H1 (cell line): ENCODE measurements at places on chromosomes 13 and 19. TPM values are rescaled to one million over a fixed set of nuclear protein-coding genes. Genes with fewer than 3 reads are reported as not detected.

DNA sequence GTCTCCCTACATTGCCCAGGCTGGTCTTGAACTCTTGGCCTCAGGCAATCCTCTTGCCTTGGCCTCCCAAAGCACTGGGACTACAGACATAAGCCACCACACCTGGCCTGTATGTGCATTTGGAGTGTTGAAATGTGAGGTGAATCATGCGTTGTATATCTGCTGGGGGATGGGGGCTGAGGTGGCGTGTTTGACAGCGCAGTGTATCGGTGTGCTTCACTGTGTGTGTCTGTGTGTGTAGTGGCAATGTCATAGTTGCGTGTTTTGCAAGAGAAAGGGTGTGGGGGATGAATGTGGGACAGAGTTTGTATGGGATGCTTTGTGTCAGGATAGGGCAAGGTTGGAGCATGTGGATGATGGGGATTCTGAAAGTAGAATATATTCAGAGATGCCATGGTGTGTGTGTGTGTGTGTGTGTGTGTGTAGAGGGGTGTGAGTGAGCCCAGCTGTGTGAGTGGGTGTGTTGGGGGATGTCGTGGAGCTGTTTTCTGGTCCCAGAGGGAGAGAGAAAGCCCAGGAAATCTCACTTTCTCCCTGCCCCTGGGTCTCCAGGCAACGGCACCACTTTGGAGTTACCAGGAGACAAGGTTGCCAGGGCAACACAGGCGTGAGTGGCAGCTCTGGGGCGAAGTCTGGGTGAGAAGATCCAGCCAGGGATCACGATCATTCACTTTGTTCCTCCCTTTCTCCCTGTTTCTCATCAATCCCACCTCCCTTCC, 1.1 kb upstream of the SWSAP1 start:
- peak overlapping the region; percentile 72; the same call in 1 of the 2 replicates for H3K4me3 ChIP-seq
- H3K27me3 ChIP-seq = no peaks in the 10 kb centered on the region
- DNase-seq = no peak
- peaks cover 10% of the 10 kb centered on the region for H3K4me1 ChIP-seq
- H3K36me3 ChIP-seq = no peaks in the 10 kb centered on the region

DNA sequence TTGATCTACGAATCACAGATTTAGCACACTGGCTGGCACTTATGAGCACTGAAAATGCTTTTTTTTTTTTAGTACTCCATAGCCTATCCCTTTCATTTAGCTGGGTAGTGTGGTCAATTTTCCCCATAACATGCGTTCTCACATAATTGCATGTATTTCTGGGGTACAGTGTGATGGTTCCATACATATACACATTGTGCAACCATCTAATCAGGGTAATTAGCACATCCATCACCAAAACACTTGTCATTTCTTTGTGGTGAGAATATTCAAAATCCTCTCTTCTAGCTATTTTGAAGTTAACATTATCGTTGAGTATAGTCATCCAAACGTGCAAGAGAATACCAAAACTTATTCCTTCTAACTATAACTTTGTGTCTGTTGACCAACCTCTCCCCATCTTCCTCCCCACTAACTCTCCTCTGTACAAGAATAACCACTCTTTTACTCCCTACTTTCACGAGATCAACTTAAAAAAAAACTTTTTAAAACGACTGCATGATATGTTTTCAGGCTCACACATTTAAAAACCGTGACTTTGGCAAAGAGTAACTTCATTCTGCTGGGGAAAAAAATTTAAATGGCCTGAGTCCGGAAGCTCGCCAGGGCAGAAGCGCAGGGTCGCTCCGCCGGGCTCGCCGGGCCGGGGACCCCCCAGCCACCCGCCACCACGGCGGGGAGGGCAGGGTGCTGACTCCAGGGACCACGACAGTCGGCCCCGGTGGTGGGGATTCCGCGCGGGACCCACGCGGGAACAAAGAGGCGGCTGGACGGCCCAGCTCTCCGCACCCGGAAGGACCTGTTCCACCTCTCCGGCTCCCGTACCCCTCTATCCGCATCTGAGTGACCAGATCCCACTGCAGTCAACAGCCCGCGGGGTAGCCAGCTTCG, 868 bp upstream of the UBAC2 start:
- H3K4me1 ChIP-seq = no peaks in the 10 kb centered on the region
- peak overlapping the region; percentile 94 for H3K4me3 ChIP-seq
- no peak for DNase-seq
- H3K27me3 ChIP-seq = no peaks in the 10 kb centered on the region
- H3K36me3 ChIP-seq = no peaks in the 10 kb centered on the region

DNA sequence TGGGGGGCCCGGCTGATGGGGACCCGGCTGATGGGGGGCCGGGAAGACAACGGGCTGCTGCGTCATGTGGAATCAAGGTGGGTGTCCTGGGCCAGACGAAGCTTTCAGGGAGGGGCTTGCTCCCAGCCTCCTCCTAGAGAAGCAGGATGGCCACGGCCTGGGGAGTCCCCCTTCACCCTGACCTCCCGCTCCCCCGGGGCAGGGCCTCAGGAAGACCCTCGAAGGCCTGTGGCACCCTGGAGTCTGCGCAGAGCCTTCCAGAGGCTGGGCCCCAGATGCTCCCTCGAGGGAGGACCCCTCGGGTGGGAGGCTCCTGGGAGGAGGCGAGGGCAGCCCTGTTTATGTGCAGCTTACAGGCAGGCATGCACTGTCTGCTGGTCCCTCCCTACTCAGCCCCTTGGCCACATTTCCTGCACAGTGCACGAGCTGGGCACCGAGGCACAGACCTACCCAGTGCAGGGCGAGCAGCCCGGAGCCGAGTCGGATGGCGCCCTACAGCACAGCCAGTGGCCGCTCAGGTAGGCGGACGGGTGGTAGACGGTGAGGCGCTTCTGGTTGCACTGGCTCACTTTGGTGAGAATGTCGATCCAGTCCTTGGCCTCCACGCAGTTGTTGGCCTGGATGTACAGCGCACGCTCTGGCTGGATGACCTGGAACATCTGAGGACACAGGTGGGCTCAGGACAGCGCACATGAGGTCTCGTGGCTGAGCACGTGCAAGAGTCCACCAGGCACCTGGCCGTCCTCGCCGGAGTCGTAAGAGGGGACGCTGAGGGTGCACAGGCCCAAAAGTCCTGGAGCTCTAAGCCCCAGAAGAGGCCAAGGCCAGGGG, 22.4 kb upstream of the C13orf46 start:
- no peak overlapping the region for H3K4me3 ChIP-seq
- H3K27me3 ChIP-seq = no peaks in the 10 kb centered on the region
- peaks cover 5% of the 10 kb centered on the region; the same call in 1 of the 2 replicates for H3K36me3 ChIP-seq
- DNase-seq = no peak
- no peaks in the 10 kb centered on the region for H3K4me1 ChIP-seq

GRCh38 chr19:50725218-50725910, 2.2 kb downstream of the CLEC11A start:
- H3K27ac ChIP-seq = peak overlapping the region; percentile 20; the same call in 1 of the 2 replicates
- no peaks in the 10 kb centered on the region for H3K36me3 ChIP-seq
- H3K27me3 ChIP-seq = peaks cover 16% of the 10 kb centered on the region
- peaks cover 31% of the 10 kb centered on the region for H3K4me1 ChIP-seq

DNA sequence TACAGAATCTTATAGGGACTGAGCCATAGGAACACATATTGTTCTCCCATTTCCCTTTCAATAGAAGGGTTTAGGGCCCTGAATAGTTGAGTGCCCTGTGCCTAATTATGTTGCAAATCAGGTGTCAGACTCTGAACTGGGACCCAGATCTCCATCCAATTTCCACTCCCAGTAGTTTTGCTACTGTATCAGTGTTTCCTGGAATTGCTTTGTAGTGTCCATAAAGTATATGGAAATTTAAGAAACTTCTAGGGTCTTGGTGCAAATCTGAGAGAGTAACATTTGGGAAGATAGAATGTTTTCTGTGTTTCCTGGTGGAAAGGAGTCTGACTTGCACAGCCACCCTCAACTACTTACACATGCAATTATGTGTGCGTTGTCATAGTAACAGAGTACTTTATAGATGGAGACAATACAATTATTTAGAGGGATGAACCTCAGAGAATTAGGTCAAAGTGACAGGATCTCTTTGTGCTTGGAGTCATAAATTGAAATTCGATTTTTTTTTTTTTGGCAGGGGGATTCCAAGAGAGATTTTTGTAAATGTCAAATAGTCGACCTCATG, 646 bp upstream of the SLC10A2 start:
- peaks cover 17% of the 10 kb centered on the region for H3K4me1 ChIP-seq
- no peaks in the 10 kb centered on the region for H3K36me3 ChIP-seq
- no peak for DNase-seq
- H3K27me3 ChIP-seq = no peaks in the 10 kb centered on the region

- H3K27me3 ChIP-seq = no peaks in the 10 kb centered on the region
- H3K4me3 ChIP-seq = peak overlapping the region; percentile 14
- DNase-seq = no peak
- H3K4me1 ChIP-seq = peaks cover 24% of the 10 kb centered on the region
- H3K36me3 ChIP-seq = no peaks in the 10 kb centered on the region
- H3K27ac ChIP-seq = peak overlapping the region; percentile 77
Observed at GRCh38 chr19:47614021-47614295, 5.0 kb downstream of the BICRA start.

N4BP2L2 gene
- 9.3 and 14.6 TPM in 2 replicates for polyA plus RNA-seq

CFAP97D2 gene
- polyA plus RNA-seq = not detected in 2 replicates

DNA sequence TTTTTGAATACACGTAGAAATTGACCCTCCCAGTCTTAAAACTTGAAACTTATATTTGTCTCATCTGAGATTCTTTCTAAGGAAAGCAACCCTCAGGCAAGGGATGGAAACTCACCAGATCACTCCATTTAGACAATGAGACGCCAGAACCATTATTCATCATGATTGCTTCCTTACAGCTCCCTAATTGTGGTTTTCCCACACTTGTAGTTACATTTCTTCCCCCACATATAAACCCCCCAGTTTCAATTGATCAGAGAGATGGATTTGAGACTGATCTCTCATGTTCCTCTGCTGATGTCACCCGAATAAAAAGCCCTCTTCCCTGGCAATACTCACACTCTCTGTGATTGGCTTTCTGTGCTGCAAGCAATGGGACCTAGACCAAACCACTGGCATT, 197.9 kb upstream of the STARD13 start:
- H3K4me3 ChIP-seq = no peak overlapping the region
- H3K27ac ChIP-seq = no peak overlapping the region
- H3K27me3 ChIP-seq = no peaks in the 10 kb centered on the region
- no peaks in the 10 kb centered on the region for H3K36me3 ChIP-seq
- DNase-seq = no peak

GRCh38 chr13:109592770-109593169, 193.6 kb downstream of the IRS2 start:
- H3K4me3 ChIP-seq = no peak overlapping the region
- no peak for DNase-seq
- H3K27me3 ChIP-seq = no peaks in the 10 kb centered on the region
- H3K36me3 ChIP-seq = no peaks in the 10 kb centered on the region
- H3K27ac ChIP-seq = no peak overlapping the region
